Erythroblast (primary cell): ENCODE measurements at places on chromosomes 5 and 9.
A peak's percentile ranks its signal among the peaks of the same experiment; 100 is the strongest.

DNA sequence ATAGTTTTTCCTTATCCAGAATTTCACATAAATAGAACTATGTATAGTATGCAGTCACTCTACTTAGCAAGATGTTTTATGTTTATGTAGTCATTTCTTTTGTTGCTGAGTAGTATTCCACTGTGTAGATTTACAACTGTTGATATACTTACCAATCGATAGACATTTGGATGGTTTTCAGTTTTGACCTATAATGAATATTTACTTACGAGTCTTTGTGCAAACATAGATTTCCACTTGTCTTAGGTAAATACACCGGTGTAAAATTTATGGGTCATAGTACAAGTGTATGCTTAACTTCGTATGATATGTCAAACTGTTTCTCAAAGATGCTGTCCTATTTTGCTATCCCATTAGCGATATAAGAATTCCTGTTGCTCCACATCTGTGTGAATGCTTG, 19.7 kb upstream of the OR2K2 start:
- DNase-seq, result no peak

GRCh38 chr5:76582230-76583162, 40.7 kb downstream of the F2RL2 start:
- peak; percentile 31 for DNase-seq

DNA sequence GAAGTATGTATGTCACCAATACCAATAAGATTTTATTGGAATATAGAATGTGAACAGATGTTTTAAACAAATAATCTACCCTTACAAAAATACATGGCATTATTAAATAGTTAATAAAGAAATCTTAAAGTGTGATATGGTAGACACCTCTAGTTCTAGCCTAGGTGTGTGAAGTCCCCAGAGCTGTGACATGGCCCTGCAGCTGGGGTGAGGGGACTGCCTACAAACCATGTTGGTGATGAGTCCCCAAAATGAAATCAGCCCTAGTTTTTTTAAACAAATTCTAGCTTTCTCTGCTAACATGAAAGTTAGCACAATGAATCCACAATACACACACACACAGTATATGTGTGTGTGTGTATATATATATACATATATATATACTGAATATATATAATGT, 195.1 kb upstream of the RPS23 start:
- DNase-seq, result no peak

DNA sequence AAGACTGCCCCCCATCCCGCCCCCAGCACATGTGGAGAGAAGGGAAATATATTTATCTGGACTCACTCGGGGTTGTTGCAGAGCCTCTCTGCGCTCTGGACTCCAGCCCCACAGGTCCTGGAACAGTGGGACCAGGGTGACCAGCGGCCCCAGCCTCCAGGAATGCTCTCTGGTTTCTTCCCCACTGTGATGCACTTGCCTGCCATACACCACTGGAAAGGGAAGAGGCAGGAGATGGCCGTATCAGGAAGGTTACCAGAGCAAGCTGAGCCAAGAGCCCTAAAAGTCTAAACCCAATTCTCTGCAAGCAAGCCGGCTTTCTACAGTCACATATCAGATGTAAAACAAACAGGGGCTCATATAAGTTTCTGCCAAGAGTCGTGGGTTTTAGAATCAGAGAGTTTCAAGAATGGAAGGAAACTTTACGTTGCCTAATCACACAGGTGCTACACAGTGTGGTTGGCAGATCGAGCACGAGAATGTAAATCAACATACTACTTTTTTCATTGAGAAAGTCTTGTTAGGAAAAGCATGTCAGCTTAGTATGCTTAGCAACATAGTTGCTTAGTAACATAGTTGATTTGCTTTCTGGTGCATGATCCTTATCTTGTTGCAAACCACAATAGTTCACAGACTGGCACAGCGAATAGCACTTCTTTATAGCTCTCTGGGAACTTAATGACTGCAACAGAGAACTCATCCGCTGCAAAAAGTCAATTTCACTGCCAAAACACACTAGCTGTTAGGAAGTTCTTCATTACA, 201.2 kb downstream of the TARS1 start:
- DNase-seq, result no peak

GRCh38 chr9:106872641-106873040, 9.7 kb downstream of the ZNF462 start:
- DNase-seq, result no peak
